ENCODE measurements at places on chromosomes 2 and 18.

GRCh38 chr2:37730037-37730818, 58.8 kb upstream of the CDC42EP3 start:
- no peaks in the 10 kb centered on the region for H3K36me3 ChIP-seq
- H3K4me3 ChIP-seq = no peak overlapping the region
- H3K27ac ChIP-seq = no peak overlapping the region
- H3K27me3 ChIP-seq = no peaks in the 10 kb centered on the region

DNA sequence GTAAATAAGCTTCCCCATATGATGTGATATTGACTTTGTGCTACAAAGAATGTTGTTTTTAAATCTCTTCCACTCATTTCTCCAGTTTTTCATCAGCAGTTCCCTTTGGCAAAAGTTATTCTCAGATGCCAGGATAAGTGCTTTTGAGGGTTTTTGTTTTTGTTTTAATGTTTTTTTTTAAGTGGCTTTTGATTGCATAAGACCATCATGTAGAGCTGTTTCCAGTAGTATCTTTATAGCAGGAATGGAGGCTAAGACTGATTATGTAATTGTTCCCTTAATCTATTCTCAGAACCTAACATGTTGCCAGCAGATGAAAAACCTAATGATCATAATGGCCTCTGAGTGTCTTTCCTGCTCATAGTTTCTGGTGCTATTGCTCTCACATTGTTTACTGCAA, 77.9 kb downstream of the CABLES1 start:
- H3K4me1 ChIP-seq = no peaks in the 10 kb centered on the region
- DNase-seq = no peak
- no peak overlapping the region for H3K4me3 ChIP-seq
- no peaks in the 10 kb centered on the region for H3K36me3 ChIP-seq

GRCh38 chr2:241257419-241258032, 57.9 kb downstream of the HDLBP start:
- no peak overlapping the region for H3K4me3 ChIP-seq
- peaks cover 10% of the 10 kb centered on the region for H3K36me3 ChIP-seq
- H3K4me1 ChIP-seq = no peaks in the 10 kb centered on the region
- no peaks in the 10 kb centered on the region for H3K27me3 ChIP-seq

GRCh38 chr2:149100739-149101699, 62.5 kb downstream of the LYPD6B start:
- H3K36me3 ChIP-seq = no peaks in the 10 kb centered on the region
- H3K27ac ChIP-seq = no peak overlapping the region
- no peaks in the 10 kb centered on the region for H3K27me3 ChIP-seq
- DNase-seq = no peak

DNA sequence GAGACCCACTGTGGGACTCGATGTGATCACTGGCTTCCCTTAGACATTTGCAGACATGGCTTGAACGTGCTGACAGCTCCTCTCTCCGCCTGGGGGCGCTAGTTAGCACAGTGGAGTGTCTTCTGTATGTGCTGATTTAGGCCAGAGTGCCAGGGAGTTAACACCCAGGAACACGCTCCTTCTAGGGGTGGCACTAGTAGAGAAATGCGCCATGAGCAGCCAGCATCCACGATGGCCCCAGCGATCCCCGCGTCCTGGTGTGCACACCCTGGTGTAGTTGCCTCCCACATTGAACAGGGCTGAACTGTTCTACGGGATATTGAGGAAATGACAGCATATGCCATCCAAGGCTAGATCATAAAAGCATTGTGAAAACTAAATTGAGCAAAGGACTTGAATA, 11.4 kb upstream of the NMUR1 start:
- H3K4me3 ChIP-seq = no peak overlapping the region
- H3K4me1 ChIP-seq = peaks cover 4% of the 10 kb centered on the region
- DNase-seq = no peak
- no peaks in the 10 kb centered on the region for H3K27me3 ChIP-seq

DNA sequence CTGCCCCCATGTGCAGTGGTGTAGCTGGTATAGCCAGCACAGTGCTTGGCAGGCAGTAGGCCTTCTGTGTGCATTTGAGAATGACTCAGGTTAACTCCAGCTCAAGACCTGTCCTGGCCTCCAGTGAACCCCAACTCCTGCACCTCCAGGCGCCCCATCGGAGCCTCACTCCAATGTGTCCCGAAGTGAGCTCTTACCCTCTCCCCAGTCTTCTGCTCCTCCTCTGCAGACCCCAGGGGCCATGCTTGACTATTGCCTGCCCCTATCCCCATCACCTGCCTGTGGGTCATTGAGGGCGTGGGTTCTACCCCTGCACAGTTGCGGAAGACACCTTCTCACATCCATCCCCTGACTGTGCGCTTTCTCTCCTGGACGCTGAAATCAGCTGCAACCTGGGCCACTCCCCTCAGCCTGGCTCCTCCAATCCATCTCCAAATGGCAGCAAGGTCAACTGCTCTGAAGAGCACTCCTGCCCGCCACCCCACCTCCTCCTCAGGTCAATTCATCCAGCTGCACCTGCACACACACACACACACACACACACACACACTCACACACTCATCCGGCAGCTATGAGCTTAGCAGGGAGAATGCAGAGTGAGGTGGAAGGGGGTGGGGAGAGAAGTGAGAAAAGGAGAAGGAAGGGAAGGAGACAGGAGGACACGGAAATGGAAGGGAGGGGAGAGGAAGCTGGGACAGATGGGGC, 130.3 kb upstream of the GLI2 start:
- no peak for DNase-seq
- H3K27ac ChIP-seq = no peak overlapping the region
- H3K27me3 ChIP-seq = no peaks in the 10 kb centered on the region
- H3K4me1 ChIP-seq = no peaks in the 10 kb centered on the region
- no peak overlapping the region for H3K4me3 ChIP-seq

DNA sequence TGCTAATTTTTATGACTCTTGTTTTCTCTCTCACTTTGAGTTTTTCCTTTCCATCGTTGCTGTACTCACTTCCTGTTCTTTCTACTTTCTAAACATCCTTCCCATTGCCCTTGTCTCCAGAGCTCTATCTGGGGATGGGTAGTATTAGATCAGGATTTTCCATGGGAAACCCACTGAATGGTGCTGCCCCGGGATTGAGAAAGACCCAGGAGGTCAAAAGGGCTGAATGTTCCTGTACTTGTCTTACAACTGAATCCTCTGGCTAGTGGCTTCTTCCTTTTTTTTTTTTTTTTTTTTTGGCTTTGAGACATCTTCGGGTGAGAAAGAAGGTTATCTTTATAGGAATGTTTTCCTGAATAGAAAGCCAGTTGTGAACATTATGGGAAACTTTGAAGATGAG, 364.8 kb upstream of the SLC14A2 start:
- H3K27ac ChIP-seq = peak overlapping the region; percentile 53
- no peak overlapping the region for H3K4me3 ChIP-seq
- no peaks in the 10 kb centered on the region for H3K36me3 ChIP-seq
- peaks cover 25% of the 10 kb centered on the region for H3K4me1 ChIP-seq

- peak overlapping the region; percentile 74 for H3K27ac ChIP-seq
- DNase-seq = no peak
- H3K27me3 ChIP-seq = no peaks in the 10 kb centered on the region
- no peaks in the 10 kb centered on the region for H3K36me3 ChIP-seq
These were observed 78.0 kb upstream of the SERTAD2 start for GRCh38 chr2:64731746-64732145.

- no peaks in the 10 kb centered on the region for H3K36me3 ChIP-seq
- no peak overlapping the region for H3K4me3 ChIP-seq
- H3K27me3 ChIP-seq = no peaks in the 10 kb centered on the region
- no peak for DNase-seq
- H3K4me1 ChIP-seq = no peaks in the 10 kb centered on the region
- no peak overlapping the region for H3K27ac ChIP-seq
These were observed 26.7 kb downstream of the STK25 start for GRCh38 chr2:241481687-241482086.

DNA sequence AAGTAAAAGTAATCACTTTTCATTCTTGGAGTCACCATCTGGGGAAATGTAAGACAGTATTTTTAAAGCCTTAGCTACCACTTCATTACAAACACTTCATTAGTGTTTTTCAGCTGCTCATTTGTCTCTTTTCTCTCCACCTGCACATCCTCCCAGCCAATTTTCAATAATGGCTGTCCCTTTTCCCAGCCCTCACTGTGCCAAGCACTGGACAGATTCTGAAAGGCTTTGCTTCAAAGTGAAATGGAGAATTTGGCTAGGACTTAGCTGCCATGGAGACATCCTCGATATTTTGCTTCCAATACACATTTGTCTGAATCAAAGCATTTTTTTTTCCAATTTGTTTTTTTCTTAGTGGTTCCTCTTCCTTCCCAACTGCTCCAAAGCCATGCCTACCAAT, 272.4 kb upstream of the NRXN1 start:
- no peak overlapping the region for H3K4me3 ChIP-seq
- H3K36me3 ChIP-seq = no peaks in the 10 kb centered on the region
- no peaks in the 10 kb centered on the region for H3K4me1 ChIP-seq
- no peak overlapping the region for H3K27ac ChIP-seq
- DNase-seq = no peak
- no peaks in the 10 kb centered on the region for H3K27me3 ChIP-seq

- no peak for DNase-seq
- no peak overlapping the region for H3K4me3 ChIP-seq
- H3K27ac ChIP-seq = no peak overlapping the region
- no peaks in the 10 kb centered on the region for H3K27me3 ChIP-seq
- no peaks in the 10 kb centered on the region for H3K36me3 ChIP-seq
- H3K4me1 ChIP-seq = peaks cover 3% of the 10 kb centered on the region
These were observed 50.9 kb downstream of the LRPPRC start for GRCh38 chr2:43944915-43945314.

- DNase-seq = no peak
- no peaks in the 10 kb centered on the region for H3K4me1 ChIP-seq
- H3K27me3 ChIP-seq = no peaks in the 10 kb centered on the region
- H3K27ac ChIP-seq = no peak overlapping the region
These were observed 47.1 kb upstream of the XIRP2 start for GRCh38 chr2:166841152-166841551.

- H3K4me3 ChIP-seq = no peak overlapping the region
- no peaks in the 10 kb centered on the region for H3K36me3 ChIP-seq
- DNase-seq = no peak
- no peak overlapping the region for H3K27ac ChIP-seq
- H3K27me3 ChIP-seq = no peaks in the 10 kb centered on the region
- no peaks in the 10 kb centered on the region for H3K4me1 ChIP-seq
These were observed 186.9 kb upstream of the PXDN start for GRCh38 chr2:1931003-1931914.

GRCh38 chr2:157901325-157901724, 25.2 kb upstream of the ACVR1 start:
- no peak overlapping the region for H3K4me3 ChIP-seq
- H3K36me3 ChIP-seq = no peaks in the 10 kb centered on the region
- H3K27ac ChIP-seq = no peak overlapping the region
- DNase-seq = no peak
- no peaks in the 10 kb centered on the region for H3K27me3 ChIP-seq

- H3K36me3 ChIP-seq = no peaks in the 10 kb centered on the region
- no peak overlapping the region for H3K27ac ChIP-seq
- no peaks in the 10 kb centered on the region for H3K27me3 ChIP-seq
- H3K4me3 ChIP-seq = no peak overlapping the region
- no peak for DNase-seq
These were observed 455.9 kb upstream of the UBE2E3 start for GRCh38 chr2:180524499-180524898.

GRCh38 chr2:231930593-231931281, 4.5 kb upstream of the NPPC start:
- DNase-seq = no peak
- peaks cover 10% of the 10 kb centered on the region for H3K4me1 ChIP-seq
- H3K27ac ChIP-seq = no peak overlapping the region
- H3K27me3 ChIP-seq = peaks cover 40% of the 10 kb centered on the region
- H3K36me3 ChIP-seq = no peaks in the 10 kb centered on the region

- no peaks in the 10 kb centered on the region for H3K27me3 ChIP-seq
- H3K27ac ChIP-seq = no peak overlapping the region
- H3K4me3 ChIP-seq = no peak overlapping the region
- DNase-seq = no peak
- H3K4me1 ChIP-seq = peaks cover 4% of the 10 kb centered on the region
These were observed 75.2 kb downstream of the KLHL29 start for GRCh38 chr2:23460228-23460627.

DNA sequence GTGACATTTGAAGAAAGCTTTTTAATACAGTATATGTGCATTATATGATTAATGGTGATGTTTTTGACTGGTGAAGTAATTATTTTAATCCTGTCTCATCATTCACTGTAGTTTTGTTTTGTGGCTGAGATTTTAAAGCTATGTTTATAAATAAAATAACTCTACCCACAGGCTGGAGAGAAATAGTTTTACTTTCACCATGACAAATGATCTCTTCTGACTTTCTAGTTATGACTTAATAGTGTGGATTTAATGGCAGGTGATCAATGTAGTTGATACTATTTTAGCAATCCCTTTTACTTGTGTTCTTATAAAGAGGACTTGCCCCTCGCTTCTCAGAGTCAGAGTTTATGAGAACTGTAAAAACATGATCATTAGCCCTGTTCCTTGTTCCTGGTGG, 289.5 kb upstream of the SIX3 start:
- no peaks in the 10 kb centered on the region for H3K4me1 ChIP-seq
- DNase-seq = no peak
- no peaks in the 10 kb centered on the region for H3K36me3 ChIP-seq
- H3K4me3 ChIP-seq = no peak overlapping the region
- H3K27me3 ChIP-seq = no peaks in the 10 kb centered on the region
- no peak overlapping the region for H3K27ac ChIP-seq

DNA sequence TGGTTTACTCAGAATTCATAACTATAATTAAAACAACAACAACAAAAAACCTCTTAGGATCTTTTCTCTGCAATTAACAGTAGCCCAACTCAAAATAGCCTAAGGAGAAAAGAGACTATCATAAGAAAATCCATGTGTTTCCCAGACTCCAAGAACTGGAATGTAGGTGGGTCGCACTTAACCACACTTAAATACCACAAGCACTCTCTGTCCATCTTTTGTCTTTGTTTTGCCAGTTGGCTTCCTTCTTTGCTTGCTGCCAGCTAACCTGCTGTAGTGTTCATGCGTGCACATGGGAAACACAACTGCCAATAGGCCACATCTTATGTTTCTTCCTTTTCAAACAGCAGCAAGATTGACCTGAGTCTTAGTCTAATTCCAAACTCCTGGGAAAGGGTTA, 24.1 kb upstream of the ACVR1 start:
- peaks cover 4% of the 10 kb centered on the region for H3K4me1 ChIP-seq
- no peak overlapping the region for H3K27ac ChIP-seq
- no peak for DNase-seq
- H3K36me3 ChIP-seq = no peaks in the 10 kb centered on the region

DNA sequence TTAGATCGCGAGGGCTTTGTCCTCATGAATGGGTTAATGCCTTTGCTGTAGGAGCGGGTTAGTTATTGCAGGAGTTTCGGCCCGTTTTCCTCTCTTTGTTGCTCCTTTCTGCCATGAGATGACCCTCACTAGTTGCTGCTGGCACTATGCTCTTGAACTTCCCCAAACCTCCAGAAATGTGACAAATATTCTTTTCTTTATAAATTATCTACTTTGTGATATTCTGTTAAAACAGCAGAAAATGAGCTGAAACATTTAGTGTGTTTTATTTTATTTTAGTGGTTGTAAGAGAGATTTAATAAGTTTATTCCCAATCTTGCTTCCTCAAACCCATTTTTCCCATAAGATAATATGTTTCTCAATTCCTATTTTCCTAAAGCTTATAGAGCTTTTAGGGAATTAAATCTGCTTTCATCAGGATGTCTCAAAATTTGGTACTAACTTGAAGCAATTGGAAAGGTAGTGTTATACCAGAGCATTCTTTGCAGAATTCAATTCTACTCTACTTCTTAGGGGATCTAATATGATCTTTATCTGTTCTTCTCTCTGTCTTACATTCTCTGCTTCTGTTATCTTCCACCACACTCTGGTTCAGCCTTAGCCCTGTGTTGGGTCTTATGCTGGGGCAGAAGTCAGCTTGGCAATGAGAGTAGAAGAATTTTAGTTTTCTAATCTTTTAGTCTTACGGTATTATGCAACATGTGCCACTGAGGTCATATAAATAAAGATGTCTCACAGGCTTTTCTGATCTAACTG, 23.1 kb downstream of the DDX1 start:
- H3K4me3 ChIP-seq = no peak overlapping the region
- no peak for DNase-seq
- no peaks in the 10 kb centered on the region for H3K4me1 ChIP-seq
- H3K27ac ChIP-seq = no peak overlapping the region

Data from hepatocyte (in vitro differentiated cells).